Astrocyte of the spinal cord (primary cell): ENCODE measurements at places on chromosomes 7 and 10.

GRCh38 chr10:83607959-83608745, 531.2 kb upstream of the GHITM start:
- peak; percentile 57 for DNase-seq

DNA sequence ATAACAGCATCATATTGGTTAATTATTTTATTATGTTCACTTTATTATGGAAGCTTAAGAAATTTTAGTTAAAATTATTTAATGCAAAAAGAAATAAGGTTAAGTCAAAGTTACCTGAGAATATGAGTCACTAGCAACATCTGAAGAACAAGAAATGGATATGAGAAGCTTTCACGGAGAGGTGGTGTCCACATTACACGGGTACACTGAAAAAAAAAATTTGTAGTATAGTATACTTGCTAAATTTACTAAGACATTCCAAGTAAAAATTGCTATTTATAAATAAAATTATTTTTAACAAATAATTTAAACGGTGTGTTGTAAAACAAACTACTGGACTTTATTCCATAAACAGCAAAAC, 63.9 kb downstream of the DPY19L1 start:
- no peak for DNase-seq

GRCh38 chr7:98224701-98225181, 13.5 kb downstream of the BHLHA15 start:
- DNase-seq = no peak

DNA sequence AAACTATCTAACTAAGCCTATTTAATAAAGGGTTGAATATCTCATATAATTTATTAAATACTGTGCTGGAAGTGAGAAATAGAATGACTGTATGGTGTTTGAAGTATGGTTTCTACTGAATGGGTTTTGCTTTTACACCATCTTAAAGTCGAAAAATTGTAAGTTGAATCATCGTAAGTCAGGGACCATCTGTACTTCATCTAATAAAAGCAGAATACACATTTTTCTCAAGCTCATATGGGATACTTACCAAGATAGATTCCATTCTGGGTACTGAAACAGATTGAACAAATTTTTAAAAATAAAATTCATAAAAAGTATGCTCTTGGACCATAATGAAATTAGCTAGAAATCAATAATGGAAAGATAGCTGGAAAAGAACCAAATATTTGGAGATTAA, 285.4 kb downstream of the CXCL12 start:
- DNase-seq = no peak

- DNase-seq = no peak
Measured at GRCh38 chr10:75632805-75633462, 201.5 kb downstream of the LRMDA start.

DNA sequence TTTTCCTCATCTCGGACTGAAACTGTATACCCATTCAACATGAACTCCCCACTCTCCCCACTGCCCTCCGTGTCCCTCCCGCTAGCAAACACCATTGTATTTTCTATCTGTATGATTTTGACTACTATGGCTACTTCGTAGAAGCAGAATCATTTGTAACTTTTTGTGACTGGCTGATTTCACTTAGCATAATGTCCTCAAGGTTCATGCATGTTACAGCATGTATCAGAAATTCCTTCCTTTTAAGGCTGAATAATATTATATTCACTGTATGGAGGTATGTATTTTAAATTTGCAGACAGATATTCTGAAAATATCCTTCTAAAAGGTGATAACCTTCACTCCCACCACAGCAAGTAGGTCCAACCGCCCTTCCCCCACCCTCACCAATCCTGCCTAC, 42.9 kb upstream of the MMD2 start:
- DNase-seq = no peak

DNA sequence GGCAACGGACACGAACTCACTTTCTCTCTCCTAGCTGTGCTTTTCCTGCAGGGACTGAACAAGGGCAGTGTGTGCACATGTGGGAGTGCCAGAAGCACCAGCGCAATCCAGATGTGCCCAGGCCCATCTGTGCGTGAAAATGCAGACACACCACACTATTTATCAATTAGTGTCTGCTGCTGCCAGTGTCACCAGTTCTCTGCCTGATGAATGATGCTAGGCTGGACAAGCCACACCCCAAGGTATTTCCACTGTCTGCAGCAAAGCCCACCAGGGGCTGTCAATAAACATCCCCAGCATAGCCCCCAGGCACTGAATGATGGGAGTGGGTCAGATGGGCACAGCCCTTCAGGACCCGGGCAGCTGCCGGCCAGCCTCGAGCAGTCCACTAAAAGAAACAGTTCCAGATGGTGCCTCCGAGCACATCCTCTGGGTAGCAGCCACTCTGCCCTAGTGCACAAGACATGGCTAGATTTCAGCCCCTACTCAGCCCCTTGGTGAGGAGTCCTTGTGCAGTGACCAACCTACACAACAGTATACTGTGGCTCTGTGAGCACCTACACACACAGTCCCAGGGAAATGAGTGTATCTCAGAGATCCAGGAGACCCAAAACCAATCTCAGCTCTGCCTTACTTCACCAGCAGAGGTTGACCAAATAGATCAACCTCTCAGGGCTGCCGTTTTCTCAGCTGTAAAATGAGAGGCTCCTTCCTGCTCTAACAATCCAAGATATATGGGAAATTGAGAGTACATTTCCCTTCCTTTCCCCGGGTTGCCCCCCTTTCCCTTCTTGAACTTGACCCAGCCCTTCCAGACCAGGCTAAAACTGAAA, 314.7 kb downstream of the PLXNA4 start:
- DNase-seq = no peak

- DNase-seq = no peak
Measured at GRCh38 chr7:148238761-148239325, 351.7 kb upstream of the C7orf33 start.

DNA sequence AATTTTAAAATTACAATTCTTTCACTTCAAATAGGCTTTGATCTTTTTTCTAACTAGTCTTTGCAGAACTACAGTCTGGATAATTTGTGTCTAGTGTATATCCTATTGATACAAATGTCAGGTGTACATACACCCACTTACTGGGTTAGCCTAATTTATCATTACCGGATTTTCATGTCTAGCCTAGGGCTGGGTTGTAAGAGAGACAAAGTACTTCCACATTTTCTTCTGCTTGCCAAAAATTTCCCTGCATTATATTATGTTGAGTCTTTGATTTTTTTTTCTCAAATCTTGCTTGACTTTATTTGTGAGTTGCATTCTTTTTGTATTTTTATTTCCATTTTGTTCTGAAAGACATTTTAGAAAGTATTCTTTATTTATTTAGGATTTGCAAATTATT, 284.8 kb upstream of the FZD8 start:
- DNase-seq = no peak

DNA sequence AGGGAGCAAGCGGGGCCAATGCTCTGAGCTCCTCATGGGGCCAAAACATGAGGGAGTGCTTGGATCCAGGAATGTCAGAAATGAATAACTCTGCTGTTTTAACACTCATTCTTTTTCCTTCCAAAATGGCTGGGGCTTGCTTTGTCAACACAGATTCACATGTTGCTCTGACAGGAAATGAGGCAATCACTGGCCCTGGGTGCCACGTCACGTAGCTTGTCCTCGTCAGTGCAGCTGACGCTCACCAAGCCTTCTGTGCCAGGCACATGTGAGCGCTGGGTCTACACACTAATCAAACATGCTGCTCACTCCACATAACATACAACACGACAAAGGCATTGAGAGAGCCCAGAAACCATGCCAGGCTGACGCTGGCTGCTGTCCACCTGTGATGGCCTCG, 198.9 kb downstream of the WDR37 start:
- no peak for DNase-seq

DNA sequence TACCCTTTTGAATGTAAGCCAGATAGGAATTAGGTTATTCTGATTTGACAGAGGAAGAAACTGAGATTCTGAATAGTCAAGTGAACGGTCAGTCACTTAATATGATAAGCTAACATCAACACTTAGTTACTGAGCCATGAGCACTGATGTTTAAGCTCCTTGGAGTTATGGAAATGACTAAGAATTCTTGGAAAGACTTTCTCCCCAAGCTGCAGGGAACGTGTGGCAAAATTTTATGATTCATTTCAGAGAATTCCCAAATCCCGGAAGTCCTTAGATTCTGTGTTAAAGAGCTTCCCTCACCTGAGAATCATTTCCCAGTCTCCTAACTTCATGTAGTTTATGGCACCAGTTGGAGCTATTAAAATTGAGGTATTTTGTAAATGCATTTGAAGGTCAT, 330.9 kb downstream of the XPNPEP1 start:
- no peak for DNase-seq

DNA sequence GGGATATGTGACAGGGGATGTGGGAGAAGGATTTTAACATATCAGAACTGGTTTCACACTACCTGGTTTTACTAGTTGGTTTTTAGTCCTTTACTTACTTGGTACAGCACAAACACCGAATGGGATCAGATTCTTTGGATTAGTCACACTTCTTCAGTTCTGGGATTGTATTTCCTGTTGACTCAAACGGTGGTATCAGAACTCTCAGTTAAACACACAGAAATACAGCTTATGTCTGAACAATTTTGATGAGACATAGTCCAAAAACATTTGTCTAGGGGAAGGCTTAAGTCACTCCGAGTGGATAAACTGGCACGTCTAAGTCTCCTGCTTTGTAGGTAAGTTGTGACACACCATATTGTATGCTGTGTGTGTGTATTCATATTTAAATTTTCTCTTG, 480.5 kb downstream of the PHTF2 start:
- peak; percentile 78 for DNase-seq

DNA sequence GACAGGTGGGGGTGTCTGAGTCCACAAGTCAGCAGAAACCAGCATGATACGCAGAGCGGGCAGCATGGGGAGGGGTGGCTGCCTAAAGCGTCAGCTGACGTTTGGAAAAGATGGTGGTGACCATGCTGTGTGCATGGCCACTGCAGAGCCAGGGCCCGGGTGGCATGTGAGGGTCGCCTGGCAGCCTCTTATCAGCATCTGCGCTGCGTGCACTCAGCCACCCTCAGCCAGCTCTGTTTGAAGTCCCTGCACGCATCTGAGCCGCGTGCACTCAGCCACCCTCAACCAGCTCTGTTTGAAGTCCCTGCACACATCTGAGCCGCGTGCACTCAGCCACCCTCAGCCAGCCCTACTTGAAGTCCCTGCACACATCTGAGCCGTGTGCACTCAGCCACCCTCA, 61.5 kb downstream of the WDR37 start:
- no peak for DNase-seq

DNA sequence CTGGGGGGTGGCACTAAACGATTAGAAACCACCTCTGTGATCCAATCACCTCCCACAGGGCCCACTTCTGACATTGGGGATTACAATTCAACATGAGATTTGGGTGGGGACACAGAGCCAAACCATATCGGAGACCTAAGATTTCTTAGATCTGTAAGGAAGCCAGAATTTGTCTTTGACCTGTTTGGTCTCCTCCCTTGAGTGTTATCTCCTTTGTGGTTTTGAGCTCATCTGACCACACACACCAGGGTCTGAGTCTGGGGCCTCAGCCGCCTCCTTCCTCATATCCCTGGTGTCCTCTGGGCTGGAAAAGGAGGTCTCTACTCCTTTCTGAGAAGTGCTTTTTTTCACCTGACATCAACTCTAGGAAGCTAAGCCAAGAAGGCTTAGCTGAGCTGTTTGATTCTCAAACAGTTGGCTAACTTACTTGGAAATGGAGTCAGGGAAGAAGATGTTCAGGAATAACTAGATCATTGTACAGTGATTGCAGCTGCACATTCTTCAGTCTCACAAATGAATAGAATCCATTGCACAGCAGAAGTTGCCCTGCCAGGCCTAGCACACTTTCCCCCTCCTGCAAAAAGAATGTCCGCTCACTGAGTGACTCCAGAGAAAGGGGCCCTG, 167.4 kb downstream of the ARHGAP21 start:
- DNase-seq = no peak

- peak; percentile 89 for DNase-seq
Measured at GRCh38 chr10:4353964-4354363, 472.0 kb upstream of the AKR1E2 start.

DNA sequence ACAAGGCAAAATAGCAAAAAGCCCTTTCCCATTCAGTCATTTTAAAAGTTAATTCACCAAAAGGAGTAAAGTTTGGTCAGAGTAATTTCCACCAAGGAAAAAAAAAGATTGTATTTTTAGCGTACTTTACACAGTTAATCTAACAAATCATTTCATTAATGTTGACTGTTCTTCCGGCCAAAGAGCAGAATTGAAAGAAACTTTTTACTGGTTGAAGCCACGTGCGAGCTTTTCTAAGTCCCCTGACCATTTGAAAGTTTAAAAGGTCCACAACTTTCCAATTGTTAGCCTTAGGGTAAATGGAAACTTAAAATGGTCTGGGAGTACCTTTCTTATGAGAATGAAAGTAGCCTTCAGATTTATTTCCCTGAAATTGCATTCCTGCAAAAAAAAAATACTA, 296.7 kb downstream of the ARL4A start:
- no peak for DNase-seq

DNA sequence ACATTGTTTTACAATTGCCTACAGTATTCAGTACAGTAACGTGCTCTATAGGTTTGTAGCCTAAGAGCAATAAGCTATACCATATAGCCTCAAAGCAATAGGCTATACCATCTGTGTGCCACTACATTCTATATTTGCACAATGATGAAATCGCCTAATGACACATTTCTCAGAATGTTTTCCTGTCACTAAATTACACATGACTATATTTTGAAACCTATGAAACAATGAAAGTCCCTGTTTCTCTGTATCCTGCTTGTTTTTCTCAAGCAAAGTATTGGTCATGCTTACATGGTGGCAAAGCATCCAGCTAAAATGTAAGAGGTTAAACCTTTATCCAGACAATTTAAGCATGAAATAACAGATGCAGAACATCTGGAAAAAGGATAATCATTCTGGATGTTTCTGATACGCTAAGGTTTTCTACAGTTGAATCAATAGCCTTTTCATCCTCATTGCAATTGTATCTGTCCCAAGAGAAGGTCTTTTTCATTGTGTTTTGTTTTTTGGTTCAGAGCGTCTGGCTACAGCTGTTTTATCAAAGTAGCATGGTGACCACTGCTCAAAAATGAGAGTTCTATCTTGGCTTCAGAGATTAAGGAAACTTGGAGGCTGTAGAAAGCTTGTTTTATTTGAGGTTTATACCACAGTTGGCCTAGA, 81.7 kb downstream of the CSTF2T start:
- no peak for DNase-seq

- peak; percentile 49 for DNase-seq
Measured at GRCh38 chr10:21532694-21533466, 1.2 kb upstream of the MLLT10 start.

DNA sequence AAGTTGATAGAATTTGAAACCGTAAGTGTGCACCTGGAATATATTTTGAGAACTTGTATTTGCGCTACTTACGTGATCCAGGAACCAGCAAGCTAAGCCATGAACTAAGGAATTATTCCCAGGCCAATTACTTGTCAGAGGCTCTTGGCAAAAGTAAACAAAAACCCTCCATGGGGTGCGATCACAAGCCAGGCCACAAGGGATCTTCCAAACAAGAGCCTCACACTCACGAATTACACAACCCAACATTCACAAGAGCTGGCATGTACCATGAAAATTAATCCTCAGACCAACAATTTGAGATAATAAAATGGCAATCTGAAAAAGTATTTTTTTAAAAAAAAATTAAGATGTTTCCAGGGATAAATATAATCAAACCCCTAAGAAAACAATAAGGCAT, 467.0 kb upstream of the AKR1E2 start:
- peak; percentile 75 for DNase-seq
